ENCODE measurements at places on chromosomes 6 and 20. TPM values are rescaled to one million over a fixed set of nuclear protein-coding genes. Genes with fewer than 3 reads are reported as not detected.

GRCh38 chr6:69719602-69720193 is 77.1 kb downstream of the LMBRD1 start:
- DNase-seq: peak; percentile 37

- DNase-seq: peak; percentile 27
Observed at GRCh38 chr6:72966628-72967280, 258.5 kb downstream of the KHDC1L start.

The GLP1R gene
- not detected for total RNA-seq

GRCh38 chr20:38172408-38172807 is 7.3 kb upstream of the TGM2 start:
- DNase-seq: peak; percentile 59

DNA sequence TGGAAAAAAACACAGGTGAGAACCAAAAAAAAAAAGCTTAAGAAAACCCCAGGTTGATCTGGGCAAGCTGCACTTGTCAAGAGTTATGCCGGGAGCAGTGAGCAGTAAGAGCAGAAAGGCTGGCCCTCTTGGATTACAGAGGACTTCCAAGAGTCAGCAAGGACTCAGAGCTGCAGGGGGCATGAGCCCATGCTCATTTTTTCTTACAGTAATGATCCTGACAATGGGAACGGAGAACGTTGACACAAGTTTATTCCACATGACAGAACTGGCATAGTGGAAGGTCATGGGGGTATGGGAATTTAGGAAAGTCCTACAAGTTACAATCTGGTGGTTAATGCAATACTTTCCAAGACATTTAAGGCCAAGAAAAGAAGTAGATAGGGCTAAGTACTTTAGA is 256.6 kb downstream of the GMDS start:
- DNase-seq: no peak

GRCh38 chr20:50967586-50967985 is 9.0 kb downstream of the MOCS3 start:
- DNase-seq: no peak

- DNase-seq: no peak
Observed at GRCh38 chr6:144298194-144298593, 13.1 kb downstream of the UTRN start.

The GLYATL3 gene
- total RNA-seq: not detected

GRCh38 chr20:38144598-38144973 is 20.5 kb downstream of the TGM2 start:
- DNase-seq: no peak

The IL20RA gene
- not detected for total RNA-seq

GRCh38 chr6:8982668-8983067 is 547.3 kb upstream of the SLC35B3 start:
- no peak for DNase-seq

GRCh38 chr20:59567585-59568508 is 36.5 kb upstream of the PHACTR3 start:
- no peak for DNase-seq

The RNF8 gene
- 26.7 TPM for total RNA-seq

GRCh38 chr20:17617212-17617867 is 47.5 kb downstream of the DSTN start:
- no peak for DNase-seq

Data from IMR-90 (cell line).